Chondrocyte (in vitro differentiated cells): ENCODE measurements at places on chromosomes 7 and 10. TPM values are rescaled to one million over a fixed set of nuclear protein-coding genes. Genes with fewer than 3 reads are reported as not detected.

DNA sequence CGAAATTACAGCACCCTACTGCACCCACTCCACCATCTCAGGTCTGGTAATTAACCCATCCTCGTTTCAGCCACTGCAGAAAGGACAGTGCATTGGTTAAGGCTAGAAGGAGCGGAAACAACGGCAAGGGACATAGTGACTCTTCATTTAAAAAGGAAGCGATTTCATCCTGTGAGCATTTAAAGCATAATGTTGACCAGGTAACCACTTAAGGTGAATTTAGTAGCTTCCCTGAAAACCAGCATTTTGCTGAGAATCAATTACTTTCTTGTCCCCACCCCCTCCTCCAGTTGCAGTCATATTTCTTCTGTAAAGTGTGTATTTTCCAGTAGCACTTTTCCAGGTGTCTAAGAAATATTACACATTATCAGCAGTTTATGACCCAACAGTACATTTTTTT, 821 bp upstream of the JAZF1 start:
- no peak for DNase-seq

UBE2H gene
- total RNA-seq, result 137 to 172 TPM (median 167 TPM) in 3 replicates

CALHM2 gene
- 1.3 to 10.9 TPM (median 9.9 TPM) in 3 replicates for total RNA-seq

CNOT4 gene
- 16.6 to 25.4 TPM (median 17.8 TPM) in 3 replicates for total RNA-seq

TM9SF3 gene
- 178 to 192 TPM (median 189 TPM) in 3 replicates for total RNA-seq
